ENCODE measurements at places on chromosomes 2 and 18.

DNA sequence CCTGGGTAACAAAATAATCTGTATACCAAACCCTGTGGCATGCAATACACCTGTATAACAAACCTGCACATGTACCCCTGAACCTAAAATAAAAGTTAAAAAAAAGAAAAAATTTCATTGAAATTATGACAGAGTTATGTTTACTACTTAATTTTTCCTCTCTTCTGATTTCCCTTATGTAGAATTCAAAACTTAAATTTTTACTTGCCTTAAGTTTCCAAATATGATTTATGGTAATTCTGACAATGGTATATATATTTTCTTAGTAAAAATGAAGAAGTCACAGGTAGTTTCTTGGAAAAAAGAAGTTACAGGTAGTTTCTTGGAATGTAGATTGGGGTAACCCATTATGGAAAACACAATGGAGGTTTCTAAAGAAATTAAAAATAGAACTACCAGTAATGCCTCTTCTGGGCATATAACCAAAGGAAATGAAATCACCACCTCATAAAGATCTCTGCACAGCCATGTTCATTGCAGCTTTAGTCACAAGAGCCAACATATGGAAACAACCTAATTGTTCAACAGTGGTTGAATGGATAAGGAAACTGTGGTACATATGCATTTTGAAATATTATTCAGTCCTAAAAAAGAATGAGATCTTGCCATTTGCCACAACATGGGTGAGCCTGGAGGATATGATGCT is 164.9 kb downstream of the BABAM2 start:
- DNase-seq = no peak

- DNase-seq = no peak
Measured at GRCh38 chr2:209208211-209208610, 215.6 kb upstream of the MAP2 start.

- DNase-seq = no peak
Measured at GRCh38 chr2:184677171-184677570, 78.8 kb downstream of the ZNF804A start.

DNA sequence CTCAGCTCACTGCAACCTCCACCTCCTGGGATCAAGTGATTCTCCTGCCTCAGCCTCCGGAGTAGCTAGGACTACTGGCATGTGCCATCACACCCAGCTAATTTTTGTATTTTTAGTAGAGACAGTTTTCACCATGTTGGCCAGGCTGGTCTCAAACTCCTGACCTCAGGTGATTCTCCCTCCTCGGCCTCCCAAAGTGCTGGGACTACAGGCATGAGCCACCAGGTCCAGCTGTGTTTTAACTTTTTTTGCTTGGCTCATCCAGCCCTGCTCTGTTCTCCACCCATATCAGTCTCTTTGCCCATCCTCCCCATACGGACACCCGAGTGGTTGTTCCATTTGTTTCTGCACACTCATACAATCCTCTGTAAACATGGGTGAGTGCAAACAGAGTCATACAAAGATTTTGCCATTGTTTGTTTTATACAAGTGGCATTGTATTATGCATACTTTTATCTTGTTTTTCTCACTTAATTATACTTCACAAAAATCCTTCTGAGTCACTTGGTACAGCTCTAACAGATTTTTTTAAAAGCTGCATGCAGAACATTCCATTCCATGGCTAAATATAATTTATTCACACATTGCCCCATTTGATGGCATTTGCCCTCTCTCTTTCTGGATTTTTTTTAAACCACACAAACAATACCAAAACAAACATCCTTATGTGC is 5.3 kb downstream of the APOB start:
- no peak for DNase-seq

DNA sequence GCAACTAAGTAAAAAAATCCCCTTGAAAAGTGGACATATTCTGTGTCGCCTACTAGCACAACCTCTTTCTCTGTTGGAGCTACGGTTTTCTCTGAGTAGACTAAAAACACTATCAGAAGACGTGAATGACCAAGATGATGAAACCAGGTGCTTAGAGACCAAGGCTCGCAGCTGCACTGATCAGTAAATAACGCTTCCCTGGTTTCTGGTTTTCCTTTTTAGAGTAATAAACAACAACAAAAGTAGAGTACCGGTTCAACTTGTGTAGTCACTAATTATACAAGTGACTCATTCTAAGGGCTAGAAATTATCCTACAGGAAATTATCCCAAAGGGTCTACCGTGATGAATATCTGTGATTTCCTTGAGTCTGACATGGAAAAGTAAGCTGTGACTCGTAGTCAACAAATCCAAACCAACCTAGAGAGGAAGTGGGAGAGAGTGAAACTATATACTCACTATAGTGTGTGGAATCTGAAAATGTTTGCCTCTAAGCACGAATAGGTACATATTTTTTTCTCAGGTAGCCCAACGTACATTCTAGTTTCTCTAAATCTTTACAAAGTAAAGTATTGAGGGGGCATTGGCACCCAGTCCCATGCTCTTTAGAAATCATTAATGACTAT is 17.8 kb downstream of the RASGRP3 start:
- DNase-seq = no peak

DNA sequence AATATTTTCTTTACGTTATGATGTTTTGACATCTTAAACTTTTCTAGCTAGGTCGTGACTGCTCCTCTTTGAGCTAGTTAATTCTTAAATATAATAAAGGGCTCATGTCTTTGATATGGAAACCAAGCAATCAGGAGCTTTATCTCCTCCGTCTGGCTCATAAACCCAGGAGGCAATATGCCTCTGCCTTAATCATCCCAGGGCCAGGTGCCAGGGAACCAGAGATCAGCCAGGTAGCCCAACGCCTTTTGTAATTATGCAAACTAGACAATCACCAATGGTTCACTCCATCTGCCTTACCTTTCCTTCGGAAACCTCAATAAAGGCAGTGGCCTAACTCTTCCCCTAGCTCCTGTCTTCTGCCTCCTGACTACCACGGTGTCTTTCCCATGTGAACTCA is 213.7 kb downstream of the KCNJ3 start:
- DNase-seq = peak; percentile 21

Measured in cerebellum (tissue), 4 donors.